ENCODE measurements at places on chromosomes 16 and 17.
A peak's percentile ranks its signal among the peaks of the same experiment; 100 is the strongest.

GRCh38 chr16:66551348-66551759 lies 1.0 kb upstream of the CKLF start:
- DNase-seq = no peak

DNA sequence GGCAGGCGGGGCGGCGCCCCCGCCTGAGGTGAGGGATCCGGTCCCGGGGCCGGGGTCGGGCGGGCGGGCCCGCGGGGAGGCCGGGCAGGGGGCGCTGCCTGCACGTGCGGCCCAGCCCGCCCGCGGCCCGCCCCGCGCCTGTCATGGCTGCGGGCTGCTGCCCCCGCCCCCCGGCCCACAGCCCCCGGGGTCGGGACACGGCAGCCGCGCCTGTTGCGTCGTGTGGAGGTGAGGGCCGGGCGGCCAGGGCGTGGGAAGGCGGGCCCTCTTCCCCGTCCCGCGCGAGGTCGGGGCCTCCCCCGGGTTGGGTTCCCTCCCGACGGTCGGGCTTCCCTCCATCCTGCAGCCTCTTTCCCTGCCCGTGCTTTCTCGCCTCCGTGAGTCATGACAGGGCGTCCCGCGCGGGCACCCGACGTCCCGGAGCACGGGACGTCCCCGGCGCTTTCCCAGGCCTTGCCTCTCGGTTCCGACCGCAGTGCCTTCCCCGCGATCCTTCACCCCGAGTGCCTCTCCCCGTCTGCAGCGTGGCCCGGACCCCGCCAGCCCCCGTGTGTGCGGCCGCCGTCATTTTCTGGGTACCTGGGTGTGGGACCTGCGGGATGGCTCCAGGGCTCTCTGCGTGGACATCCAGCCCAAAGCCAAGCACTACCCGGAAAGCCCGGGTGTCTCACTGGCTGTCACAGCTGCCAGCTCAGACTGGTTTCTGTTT lies 76.7 kb downstream of the CHD9 start:
- DNase-seq = peak; percentile 88

DNA sequence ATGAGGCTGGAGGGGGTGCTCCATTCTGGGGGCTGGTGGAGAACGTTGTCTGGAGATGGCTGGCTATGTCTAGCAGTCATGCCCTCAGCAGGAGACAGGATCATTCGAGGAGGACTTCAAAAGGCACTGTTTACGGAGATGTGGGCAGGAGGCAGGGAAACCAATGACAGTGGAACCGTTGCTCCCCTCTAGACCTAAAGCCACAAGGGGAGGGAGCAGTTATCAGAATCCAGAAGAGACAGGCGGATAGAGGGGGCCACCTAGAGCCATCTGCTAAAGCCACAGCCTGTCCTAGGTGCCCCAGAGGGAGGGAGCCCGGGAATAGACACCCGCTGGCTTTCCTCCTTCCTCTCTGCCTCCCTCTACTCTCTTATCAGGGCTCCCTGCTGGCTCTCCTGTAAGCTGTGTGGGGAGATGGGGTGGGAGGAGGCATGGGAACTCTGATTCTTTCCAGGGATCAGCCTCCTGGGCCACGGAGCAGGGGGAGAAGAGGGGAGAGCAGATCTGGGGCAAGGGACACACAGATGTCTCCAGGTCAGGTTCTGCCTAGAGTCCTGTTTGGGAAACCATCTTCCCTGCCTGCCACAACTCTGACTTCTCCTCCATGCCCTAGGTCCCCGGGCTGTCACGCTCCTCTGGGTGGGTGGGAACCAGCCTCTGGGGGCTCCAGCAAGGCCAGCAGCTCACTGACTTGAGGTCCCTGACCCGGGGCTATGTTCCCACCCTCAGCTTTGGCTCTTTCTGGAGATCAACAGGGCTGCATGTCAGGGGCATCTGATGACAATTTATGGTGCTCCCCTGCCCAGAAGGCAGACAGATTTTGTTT lies 42.3 kb downstream of the IRX3 start:
- DNase-seq = no peak

- DNase-seq = no peak
Measured at GRCh38 chr17:44898768-44899073, 524 bp downstream of the EFTUD2 start.

- DNase-seq = no peak
Measured at GRCh38 chr16:8721336-8722024, 47.1 kb downstream of the ABAT start.

- no peak for DNase-seq
Measured at GRCh38 chr16:89707695-89708094, 6.2 kb upstream of the SPATA2L start.

- peak; percentile 95 for DNase-seq
Measured at GRCh38 chr16:85612191-85612800, 826 bp upstream of the GSE1 start.

GRCh38 chr17:1789936-1790335 lies 28.1 kb downstream of the SERPINF1 start:
- DNase-seq = no peak
